Heart left ventricle (tissue), 16 donors: ENCODE measurements at places on chromosomes 16 and 17. TPM values are rescaled to one million over a fixed set of nuclear protein-coding genes. Genes with fewer than 3 reads are reported as not detected.
A peak's percentile ranks its signal among the peaks of the same experiment; 100 is the strongest.

GRCh38 chr17:68094481-68095078 lies 59.0 kb downstream of the KPNA2 start:
- no peak for DNase-seq

GRCh38 chr17:37406635-37407461 lies at the start of the genes ACACA and TADA2A:
ACACA (minus strand) TSS chr17:37406836; CDS start chr17:37406299, 537 bp downstream.
TADA2A (plus strand) TSS chr17:37406886; CDS start chr17:37411366, 4,480 bp downstream.
- DNase-seq, result peak; percentile 90

DNA sequence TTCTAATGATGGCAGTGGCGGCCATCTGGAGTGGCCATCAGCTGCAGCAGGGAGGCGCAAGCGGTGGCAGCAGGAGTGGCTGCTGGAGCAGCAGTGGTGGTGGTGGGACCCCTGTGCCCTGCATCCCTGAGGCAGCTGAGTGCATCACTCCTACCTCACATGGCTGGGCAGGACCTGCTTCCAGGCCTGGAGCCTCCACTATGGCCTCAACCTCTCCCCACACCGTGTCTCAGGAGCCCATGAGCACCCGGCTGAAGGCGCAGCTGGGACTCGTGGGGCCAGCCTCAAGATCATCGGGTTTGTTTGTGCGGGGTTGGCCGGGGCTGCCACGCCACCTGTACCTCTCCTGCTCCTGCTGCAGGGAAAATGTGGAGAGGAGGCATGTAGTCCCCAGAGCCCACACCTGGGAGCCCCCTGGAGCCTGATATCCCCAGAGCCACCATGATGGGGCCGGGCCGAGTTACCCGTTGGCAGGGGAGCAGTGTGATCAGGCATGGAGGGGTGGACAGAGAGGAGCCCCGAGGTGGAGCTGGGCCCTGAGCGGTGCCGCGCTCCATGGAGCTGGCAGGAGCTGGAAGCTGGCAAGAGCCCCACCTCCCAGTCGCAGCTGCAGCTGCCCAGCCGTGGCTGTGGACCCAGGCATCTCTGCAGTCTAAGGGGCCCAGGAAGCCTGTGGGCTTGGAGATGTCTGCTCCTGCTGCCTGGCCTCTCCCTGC lies 16.7 kb downstream of the RHOT1 start:
- no peak for DNase-seq

- DNase-seq, result no peak
Observed at GRCh38 chr16:82945420-82946101, 318.8 kb downstream of the CDH13 start.

DNA sequence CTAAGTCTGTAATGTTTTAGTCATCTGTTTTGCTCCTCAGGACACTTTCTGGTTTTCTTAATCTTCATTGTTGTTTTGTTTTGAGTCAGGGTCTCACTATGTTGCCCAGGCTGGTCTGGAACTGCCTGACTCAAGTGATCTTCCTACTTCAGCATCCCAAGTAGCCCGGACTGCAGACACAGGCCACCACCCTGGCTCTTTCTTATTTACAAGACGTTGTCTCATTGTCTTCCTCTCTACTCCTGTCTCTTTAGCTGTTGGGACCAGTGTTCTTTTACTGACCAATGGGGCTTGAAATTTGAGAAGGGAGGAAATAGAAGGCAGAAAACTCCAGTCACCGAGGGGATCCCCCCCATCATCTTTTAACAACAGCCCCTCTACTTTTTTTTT lies 1.2 kb downstream of the SCPEP1 start:
- no peak for DNase-seq

DNA sequence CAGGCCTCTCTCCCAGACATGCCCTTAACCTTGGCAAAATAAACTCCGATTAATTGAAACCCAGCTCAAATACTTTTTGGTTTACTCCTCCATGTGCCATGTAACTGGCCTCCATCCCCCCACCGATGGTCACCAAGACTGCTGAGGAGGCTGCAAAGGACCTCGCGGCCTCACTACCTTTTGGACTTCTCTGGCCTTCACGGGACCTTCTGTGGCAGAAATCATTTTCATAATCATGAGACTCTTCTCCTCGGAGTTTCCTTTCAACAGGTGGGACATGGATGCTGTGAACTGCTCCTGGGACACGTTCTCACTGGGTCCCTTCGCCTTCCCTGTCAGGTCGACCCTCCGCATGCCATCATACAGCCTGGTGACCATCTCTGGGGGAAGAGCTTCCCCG lies 9.0 kb downstream of the MEAK7 start:
- no peak for DNase-seq

Gene PNMT
- total RNA-seq, result 7.2 TPM

Gene GINS2
- 0.81 TPM for total RNA-seq

Gene KRT40
- not detected for total RNA-seq

Gene ULK2
- 16.9 TPM for total RNA-seq
